T-helper 9 cell (primary cell): ENCODE measurements at places on chromosomes 2 and 18.

DNA sequence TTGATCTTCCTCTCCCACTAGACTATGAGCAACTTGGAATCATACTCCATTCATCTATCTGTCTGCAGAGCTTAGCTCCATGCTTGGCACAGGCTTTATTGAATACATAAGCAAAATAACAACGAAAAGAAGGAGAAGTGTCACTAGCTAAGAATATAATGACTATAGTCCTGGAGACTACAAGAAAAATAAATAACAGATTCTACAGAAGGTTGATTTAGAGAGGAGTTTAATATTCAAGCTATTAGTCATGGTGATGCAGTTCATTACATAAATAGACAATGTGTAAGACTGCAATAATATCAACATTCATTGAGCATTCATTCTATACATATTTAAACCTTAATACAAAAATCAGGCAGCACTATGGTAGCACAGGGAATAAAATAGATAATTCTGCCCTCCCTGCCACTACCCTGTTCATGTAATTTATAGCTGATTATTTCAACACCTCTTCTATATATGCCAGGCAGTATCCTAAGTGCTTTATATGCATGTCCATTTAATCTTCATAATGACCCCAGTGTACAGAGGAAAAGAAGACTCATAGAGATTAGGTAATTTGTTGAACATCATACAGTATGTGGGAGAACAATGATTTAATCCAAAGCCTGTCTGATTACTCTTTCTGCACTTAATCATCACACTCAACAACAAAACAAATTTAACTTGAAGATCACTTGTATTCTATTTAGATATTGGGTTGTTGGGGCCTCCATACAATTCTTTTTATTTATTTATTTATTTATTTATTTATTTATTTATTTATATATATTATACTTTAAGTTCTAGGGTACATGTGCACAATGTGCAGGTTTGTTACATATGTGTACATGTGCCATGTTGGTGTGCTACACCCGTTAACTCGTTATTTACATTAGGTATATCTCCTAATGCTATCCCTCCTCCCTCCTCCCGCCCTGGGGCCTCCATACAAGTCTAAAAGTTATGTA lies 165.3 kb downstream of the RNF152 start:
- DNase-seq: no peak

DNA sequence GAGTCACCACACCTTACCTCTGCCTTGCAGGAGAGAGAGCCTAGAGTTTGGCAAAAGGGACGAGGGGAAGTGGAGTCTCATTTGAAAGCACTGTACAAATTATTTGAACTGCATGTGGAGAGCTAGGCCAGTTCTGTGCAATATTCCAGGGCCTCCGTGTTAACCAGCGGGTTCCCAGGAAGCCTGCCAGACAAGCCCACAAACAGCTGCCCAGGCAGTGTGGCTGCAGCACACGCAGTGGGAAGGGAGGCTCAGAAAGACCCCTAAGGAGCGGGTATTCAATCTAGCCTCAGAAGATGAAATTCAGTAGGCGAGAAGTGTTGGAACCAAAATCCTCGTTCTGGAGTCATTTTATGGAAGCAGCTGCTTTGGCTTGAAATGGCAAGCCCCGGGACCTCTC lies 30.7 kb downstream of the CNGA3 start:
- no peak for DNase-seq

DNA sequence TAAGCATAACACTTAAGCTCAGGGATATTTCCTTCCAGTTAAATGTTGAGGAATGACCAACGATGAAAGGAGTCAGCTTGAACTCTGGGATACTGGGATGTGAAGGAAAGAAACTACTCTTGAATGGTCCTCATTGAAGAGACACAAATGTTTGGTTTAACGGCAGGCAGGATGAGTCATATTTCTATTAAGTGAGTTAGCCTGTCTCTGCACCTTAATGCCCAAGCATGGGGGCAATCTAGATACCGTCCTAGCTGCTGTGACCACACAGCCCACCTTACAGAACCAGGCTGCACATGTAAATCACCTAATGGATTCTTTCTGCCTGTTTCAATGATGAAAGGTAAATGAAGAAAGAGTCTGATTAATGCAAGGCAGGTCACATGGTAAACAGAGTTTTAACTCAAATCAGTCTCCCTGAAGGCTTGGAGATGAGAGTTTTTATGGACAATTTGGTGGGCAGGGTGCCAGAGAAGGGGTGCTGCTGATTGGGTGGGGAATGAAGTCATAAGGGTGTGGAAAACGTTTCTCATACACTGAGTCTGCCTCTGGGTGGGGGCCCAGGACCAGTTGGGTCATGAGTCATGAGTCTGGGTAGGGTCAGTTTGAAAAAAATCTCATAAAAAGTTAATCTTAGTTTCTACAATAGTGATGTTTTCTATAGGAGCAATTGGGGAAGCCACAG lies 144.6 kb upstream of the MMADHC start:
- no peak for DNase-seq

GRCh38 chr2:30255466-30256408 lies 24.4 kb downstream of the LBH start:
- DNase-seq: no peak

DNA sequence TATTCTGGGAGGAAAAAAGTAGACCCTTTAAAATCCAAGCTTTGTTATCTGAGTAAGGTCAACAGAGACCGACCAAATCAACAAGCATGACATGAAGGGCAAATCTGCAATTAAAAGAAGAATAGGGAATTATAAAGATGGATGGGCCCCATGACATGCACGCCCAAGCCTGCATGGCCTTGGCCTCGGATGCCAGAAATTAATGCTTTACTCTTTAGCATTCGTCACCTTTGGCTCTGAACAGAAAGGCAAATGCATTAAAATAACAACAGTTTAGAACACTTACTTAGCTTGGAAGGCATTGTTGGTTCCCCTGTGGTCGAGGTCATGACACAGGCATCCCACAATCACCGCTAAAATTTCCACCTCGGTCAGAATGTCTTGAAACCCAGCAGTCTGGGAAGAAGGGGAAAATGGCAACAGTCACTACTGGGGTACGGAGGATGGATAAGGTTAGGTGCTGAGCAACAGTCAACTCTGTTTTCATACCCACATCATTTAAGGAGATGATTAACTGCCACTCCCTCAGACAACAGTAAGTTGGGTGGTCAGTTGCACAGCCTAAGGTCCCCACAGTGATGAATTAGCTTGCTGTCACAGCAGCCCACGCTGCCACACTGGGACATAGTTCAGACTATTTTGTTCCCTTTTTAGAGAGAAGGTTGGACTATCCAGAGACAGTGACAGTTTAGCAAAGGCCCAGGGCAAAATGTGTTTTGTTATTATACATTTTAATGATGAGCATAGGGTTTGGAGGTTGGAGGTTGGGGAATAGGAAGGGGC lies 319.1 kb downstream of the AGPS start:
- no peak for DNase-seq

DNA sequence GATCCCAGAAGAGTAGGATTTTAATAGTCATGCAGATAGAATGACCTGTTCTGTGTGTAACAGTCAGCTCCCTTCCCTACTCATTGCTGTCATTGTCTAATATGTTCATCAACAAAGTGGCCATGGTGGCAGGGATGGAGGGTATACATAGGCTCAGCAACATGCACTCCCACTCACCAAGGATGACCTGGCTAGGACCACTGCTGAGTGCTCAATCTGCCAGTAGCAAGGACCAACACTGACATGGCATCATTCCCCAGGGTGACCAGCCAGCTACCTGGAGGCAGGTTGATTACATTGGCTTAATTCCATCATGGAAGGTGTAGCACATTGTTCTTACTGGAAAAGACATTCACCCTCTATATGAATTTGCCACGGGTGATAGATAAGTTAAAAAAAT lies 401.7 kb upstream of the CELF4 start:
- DNase-seq: no peak

- DNase-seq: no peak
These were observed 8.8 kb upstream of the EIF2AK3 start for GRCh38 chr2:88636026-88636425.

GRCh38 chr2:14199040-14199439 lies 433.5 kb upstream of the LRATD1 start:
- no peak for DNase-seq

DNA sequence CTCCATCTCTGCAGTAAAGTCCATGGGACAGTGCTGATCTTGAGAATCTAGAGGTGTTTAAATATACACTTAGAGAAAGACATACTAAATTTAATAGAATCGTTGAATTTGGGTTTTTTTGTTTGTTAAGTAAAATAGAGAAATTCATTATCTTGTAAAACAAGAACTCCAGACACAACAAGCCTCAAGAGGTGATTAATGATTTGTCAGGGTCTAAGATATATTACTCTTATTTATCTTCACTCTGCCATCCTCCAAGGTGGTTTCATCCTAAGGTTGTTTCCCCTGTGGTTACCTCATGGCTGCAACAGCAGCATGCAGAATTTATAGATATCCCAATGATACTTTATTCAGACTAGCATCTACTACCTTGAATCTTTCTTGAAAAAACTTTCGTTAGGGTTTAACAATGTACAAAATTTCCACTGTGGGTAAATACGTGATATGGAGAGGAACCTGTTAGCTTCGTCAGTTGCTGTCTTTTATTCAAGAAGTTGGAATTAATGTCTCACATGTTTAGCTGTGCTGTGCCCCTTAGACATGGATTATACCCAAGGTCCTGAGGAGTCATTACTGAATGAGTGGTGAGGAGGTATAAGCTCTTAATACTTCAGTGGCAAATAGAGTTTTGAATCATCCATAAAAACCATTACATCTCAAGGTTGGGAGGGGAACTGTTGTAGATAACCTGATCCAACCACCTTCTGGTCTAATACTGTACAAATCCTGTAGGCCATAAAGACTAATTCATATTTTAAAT lies 128.0 kb downstream of the GPD2 start:
- no peak for DNase-seq

- DNase-seq: no peak
These were observed 261.1 kb downstream of the CNTNAP5 start for GRCh38 chr2:124286089-124286783.

- DNase-seq: no peak
These were observed 69.1 kb upstream of the AFF3 start for GRCh38 chr2:100211521-100211920.

DNA sequence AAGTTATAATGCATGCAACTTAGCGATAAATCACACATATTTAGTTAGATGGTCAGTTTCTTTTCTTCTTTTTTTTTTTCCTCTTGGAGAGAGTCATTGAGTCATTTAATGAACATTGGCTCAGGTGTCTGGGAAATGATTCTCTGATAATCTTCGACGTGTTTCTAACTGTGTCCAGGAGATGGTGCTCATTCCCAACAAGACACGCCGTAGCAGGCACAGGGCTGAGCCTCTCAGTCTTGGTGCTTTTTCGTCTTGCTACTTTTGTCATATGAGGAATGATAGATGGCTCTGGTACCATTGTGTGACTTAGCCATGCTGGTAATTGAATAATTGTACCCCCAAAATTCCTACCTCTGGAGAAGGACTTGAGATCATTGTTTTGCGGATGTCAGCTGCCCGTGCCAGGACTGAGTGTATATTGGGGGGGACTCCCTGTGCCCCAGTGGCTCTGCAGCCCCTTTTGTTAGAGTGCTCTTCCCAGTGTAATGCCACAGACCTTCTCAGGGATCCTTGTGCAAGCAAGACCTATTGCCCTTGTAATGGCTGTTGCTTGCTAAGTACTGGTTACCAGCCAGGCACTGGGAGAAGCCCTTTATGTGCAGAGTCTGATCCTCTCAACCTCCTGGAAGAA lies 107.6 kb upstream of the CYRIA start:
- DNase-seq: no peak

- DNase-seq: no peak
These were observed 117.6 kb downstream of the TPGS2 start for GRCh38 chr18:36711014-36711725.

GRCh38 chr2:121653035-121653434 lies 3.8 kb upstream of the CLASP1 start:
- no peak for DNase-seq

GRCh38 chr18:78390348-78390951 lies 589.2 kb upstream of the SALL3 start:
- DNase-seq: no peak

- DNase-seq: no peak
These were observed 435.6 kb upstream of the HS6ST1 start for GRCh38 chr2:128754246-128754724.

- DNase-seq: no peak
These were observed 2.0 kb downstream of the TMEM163 start for GRCh38 chr2:134716721-134717243.

DNA sequence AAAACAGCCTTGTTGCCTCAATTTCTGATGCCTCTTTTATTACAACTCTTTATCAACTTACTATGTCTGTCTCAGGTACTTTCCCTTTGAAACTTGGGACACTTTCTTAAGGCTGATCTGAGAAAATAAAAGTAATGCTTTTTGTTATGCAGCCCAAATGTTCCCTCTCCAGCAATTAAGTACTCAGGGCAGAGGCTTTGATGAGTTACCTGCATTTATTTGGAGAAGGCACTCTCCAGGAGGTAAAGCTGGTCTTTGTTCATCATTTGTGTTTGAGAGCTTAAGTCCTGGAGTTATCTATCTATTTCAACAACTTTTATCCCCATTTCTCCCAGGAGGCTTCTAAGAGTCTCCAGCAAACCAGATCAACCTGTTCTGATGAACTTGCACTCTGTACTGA lies 259.2 kb downstream of the ASXL3 start:
- DNase-seq: no peak

DNA sequence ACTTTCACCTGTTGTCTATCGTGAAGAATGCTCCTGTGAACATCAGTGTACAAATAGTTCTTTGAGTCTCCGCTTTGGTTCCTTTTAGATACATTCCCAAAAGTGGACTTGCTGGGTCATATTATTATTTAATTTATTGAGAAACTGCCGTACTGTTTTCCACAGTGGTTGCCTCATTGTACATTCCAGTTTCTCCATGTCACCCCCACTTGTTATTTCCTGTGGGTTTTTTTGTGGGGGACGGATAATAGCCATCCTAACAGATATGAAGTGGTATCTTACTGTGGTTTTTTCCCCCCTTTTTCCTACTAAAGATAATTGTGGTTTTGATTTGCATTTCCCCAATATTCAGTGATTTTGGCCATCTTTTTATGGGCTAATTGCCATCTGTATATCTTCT lies 53.8 kb downstream of the SMCHD1 start:
- no peak for DNase-seq

GRCh38 chr18:34697891-34698290 lies 12.2 kb upstream of the DTNA start:
- DNase-seq: no peak

DNA sequence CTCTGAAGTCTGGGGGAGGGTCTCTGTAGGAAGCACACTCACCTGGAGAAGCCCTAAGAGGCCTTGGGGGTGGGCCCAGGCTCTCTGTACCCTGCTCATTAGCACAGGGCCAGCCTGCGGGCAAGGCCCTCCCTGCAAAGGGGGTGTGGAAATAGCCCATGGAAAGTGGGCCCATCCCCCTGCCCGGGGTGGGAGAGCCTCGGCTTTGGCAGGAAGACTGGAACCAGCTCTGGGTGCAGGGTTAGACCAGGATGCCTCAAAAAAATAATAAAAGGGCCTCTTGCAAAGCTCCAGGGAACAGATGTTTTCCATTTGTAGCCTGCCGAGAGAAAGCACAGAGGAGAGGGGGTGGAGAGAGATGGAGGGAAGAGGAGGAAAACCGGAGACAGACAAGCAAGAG lies 98.7 kb downstream of the STPG4 start:
- DNase-seq: no peak
